Activated naive CD4-positive, alpha-beta T cell treated with anti-CD3 and anti-CD28 coated beads for 36 hours (primary cell): ENCODE measurements at places on chromosomes 5 and 9. TPM values are rescaled to one million over a fixed set of nuclear protein-coding genes. Genes with fewer than 3 reads are reported as not detected.
A peak's percentile ranks its signal among the peaks of the same experiment; 100 is the strongest.

Gene GGTA1
- total RNA-seq: not detected

Gene PRLR
- not detected for total RNA-seq

Gene PROB1
- total RNA-seq: 1.1 TPM

Gene PCDHGB1
- not detected for total RNA-seq

Gene MED7
- 21.2 TPM for total RNA-seq

Gene MCTP1
- not detected for total RNA-seq

Gene PCDHA12
- total RNA-seq: not detected

Gene PCDHB14
- total RNA-seq: not detected

Gene AIF1L
- 1.4 TPM for total RNA-seq

Gene GPX8
- total RNA-seq: not detected

Gene PKN3
- 6.3 TPM for total RNA-seq

Gene PCDHAC1
- not detected for total RNA-seq

DNA sequence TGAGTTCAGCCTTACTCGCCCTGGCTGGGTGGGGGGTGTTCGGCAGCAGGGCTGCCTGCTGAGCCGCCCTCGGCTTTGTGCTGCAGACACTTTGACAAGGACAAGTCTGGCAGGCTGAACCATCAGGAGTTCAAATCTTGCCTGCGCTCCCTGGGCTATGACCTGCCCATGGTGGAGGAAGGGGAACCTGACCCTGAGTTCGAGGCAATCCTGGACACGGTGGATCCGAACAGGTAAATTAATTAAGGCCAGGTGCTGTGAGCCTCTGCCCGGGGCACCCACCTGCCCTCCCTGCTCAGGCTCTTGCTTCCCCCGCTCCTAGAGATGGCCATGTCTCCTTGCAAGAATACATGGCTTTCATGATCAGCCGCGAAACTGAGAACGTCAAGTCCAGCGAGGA lies 24.2 kb downstream of the DYNC2I2 start:
- H3K4me3 ChIP-seq: no peak overlapping the region
- H3K36me3 ChIP-seq: peaks cover 12% of the 10 kb centered on the region
- H3K27me3 ChIP-seq: no peaks in the 10 kb centered on the region
- H3K27ac ChIP-seq: no peak overlapping the region

GRCh38 chr9:96509848-96510247 lies 59.9 kb downstream of the HABP4 start:
- H3K27me3 ChIP-seq: no peaks in the 10 kb centered on the region
- no peak for DNase-seq
- peaks cover 4% of the 10 kb centered on the region for H3K4me1 ChIP-seq
- no peak overlapping the region for H3K4me3 ChIP-seq
- peaks cover 3% of the 10 kb centered on the region for H3K36me3 ChIP-seq
- H3K27ac ChIP-seq: no peak overlapping the region

GRCh38 chr5:176743868-176744583 lies 66.3 kb upstream of the UNC5A start:
- H3K4me1 ChIP-seq: peaks cover 37% of the 10 kb centered on the region
- H3K36me3 ChIP-seq: no peaks in the 10 kb centered on the region
- no peak overlapping the region for H3K4me3 ChIP-seq
- H3K27ac ChIP-seq: no peak overlapping the region
- H3K27me3 ChIP-seq: peaks cover 78% of the 10 kb centered on the region
- DNase-seq: no peak

DNA sequence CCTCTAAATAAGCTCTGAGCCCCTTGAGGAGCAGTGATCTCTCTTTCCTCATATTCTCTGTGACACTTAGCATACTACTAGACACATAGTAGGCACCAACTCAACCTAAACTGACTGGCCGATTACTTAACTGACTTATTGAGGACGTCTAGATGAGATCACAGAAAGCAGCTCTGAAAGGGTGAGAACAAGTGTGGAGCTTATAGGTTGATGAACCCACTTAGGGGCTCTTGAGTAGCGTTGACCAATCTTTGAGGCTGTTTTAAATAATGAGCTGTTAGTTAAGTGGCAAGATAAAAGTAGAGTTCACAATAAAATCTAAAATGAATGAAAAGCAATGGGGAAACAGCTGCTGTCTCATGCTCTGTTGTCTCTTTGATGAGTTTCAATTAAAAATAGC lies 124.7 kb upstream of the TNPO1 start:
- H3K4me1 ChIP-seq: no peaks in the 10 kb centered on the region
- peaks cover 30% of the 10 kb centered on the region for H3K27me3 ChIP-seq
- no peak overlapping the region for H3K4me3 ChIP-seq
- H3K27ac ChIP-seq: no peak overlapping the region

GRCh38 chr5:65779643-65780042 lies 57.6 kb downstream of the NLN start:
- H3K27me3 ChIP-seq: no peaks in the 10 kb centered on the region
- peaks cover 38% of the 10 kb centered on the region for H3K36me3 ChIP-seq
- DNase-seq: no peak
- H3K4me1 ChIP-seq: peaks cover 26% of the 10 kb centered on the region
- no peak overlapping the region for H3K27ac ChIP-seq
- no peak overlapping the region for H3K4me3 ChIP-seq

GRCh38 chr5:87853541-87853940 lies 415.1 kb downstream of the TMEM161B start:
- H3K4me3 ChIP-seq: no peak overlapping the region
- H3K27ac ChIP-seq: no peak overlapping the region
- H3K4me1 ChIP-seq: no peaks in the 10 kb centered on the region
- H3K27me3 ChIP-seq: no peaks in the 10 kb centered on the region
- no peaks in the 10 kb centered on the region for H3K36me3 ChIP-seq

DNA sequence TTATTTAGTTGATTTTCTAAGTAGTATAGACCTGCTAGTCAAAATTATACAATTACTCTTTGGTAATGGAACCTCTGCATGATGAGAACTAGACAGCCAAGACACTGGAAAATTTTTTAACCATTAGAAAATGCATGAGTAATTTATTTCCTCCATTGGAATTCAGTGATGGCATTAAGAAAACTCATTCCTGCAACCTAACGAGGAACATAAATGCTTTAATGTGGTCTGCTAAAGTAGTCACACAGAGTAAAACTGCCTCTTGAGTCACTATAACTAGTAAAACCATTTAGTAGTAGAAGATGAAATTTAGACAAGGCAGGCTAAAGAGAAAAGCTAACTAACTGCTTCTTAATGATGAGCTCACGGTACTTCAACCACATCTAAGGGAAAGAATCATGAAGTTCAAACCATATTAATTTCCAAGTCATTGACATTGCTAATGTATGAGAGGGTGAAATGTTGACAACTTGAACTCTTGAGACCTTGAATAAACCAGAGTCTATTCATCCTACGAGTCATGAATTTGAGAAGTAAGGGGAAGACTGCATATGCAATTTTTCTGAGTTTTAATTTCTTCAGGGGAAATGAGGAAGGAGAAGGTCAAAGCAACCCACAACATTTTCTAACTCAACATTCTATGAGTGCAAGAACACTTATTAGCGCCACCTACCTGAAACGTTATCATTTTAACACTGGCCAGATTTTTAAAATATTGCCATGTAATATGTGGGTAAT lies 74.4 kb downstream of the GLIS3 start:
- no peaks in the 10 kb centered on the region for H3K36me3 ChIP-seq
- H3K27ac ChIP-seq: no peak overlapping the region
- peaks cover 18% of the 10 kb centered on the region for H3K4me1 ChIP-seq
- DNase-seq: no peak

- peaks cover 8% of the 10 kb centered on the region for H3K27me3 ChIP-seq
- H3K4me3 ChIP-seq: no peak overlapping the region
- H3K27ac ChIP-seq: no peak overlapping the region
- no peaks in the 10 kb centered on the region for H3K4me1 ChIP-seq
Observed at GRCh38 chr5:11069041-11069440, 308.0 kb upstream of the DAP start.

DNA sequence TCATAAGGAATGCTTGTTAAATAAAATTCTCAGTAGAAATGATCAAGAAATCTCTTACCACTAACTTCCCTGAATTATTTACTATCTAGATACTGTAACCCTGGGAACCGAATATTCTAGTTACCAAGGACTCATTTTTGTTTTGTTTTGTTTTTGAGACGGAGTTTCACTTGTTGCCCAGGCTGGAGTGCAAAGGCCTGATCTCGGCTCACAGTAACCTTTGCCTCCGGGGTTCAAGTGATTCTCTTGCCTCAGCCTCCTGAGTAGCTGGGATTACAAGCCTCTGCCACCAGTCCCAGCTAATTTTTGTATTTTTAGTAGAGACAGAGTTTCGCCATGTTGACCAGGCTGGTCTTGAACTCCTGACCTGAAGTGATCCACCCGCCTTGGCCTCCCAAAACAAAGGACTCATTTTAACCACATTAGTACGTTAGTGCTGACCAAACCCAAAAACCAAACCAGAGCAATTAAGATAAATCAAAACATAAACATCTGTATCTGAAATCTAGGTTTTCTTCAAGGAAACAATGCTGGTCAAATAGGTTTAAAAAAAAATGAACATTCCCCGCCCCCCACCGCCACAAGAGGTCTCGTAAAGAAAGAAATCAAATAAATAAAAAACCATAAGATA lies 3.7 kb downstream of the TXN start:
- no peak for DNase-seq
- no peaks in the 10 kb centered on the region for H3K27me3 ChIP-seq
- H3K27ac ChIP-seq: no peak overlapping the region
- peak overlapping the region; percentile 4 for H3K4me3 ChIP-seq

DNA sequence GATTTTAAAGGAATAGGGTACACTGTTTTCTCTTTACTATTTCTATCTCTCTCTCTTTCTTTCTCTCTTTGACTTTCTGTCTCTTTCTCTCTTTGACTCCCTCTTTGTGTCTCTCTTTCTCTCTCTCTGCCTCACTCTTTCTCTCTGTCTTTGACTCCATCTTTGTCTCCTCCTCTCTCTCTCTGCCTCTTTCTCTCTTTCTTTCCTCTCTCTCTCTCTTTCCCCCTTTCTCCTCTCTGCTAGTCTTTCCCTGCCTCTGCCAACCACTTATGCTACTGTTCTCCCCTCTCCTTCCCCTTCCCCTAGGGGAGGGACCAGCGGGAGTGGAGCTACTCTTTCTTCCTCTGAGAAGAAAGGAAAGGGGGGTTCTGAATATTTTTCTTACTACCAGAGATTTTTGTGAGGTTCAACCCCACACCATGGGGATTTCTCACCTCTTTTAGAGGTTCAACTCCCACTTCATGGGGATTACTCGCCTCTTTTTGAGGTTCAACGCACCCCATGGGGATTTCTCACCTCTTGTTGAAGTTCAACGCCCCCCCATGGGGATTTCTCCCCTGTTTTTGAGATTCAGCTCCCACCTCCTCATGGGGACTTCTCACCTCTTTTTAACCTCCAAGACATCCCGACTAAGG lies 309.9 kb downstream of the NR3C1 start:
- H3K27me3 ChIP-seq: no peaks in the 10 kb centered on the region
- H3K4me3 ChIP-seq: no peak overlapping the region
- peak; percentile 17 for DNase-seq
- peaks cover 16% of the 10 kb centered on the region for H3K4me1 ChIP-seq
- H3K36me3 ChIP-seq: peaks cover 2% of the 10 kb centered on the region

DNA sequence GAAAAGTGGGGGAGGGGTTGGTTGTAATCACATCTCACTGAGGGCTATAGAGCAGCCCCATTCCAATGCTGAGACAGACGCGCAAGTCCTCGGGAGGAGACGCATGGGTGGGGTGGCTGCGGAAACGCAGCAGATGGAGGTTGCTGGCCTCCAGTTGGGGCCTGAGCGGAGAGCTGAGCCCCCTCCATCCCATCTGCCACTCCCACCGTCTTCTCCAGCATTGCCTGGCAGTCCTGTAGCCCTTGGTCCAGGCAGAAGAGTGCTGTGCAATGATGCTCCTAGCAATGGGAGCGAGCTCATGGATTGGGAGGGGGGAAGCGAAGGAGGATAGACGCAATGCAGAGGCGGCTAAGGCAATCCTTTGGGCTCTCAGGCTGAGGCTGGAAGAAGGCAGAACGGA lies 79.4 kb upstream of the GLRA1 start:
- no peak overlapping the region for H3K4me3 ChIP-seq
- no peaks in the 10 kb centered on the region for H3K36me3 ChIP-seq
- no peak overlapping the region for H3K27ac ChIP-seq
- no peak for DNase-seq
- no peaks in the 10 kb centered on the region for H3K27me3 ChIP-seq

DNA sequence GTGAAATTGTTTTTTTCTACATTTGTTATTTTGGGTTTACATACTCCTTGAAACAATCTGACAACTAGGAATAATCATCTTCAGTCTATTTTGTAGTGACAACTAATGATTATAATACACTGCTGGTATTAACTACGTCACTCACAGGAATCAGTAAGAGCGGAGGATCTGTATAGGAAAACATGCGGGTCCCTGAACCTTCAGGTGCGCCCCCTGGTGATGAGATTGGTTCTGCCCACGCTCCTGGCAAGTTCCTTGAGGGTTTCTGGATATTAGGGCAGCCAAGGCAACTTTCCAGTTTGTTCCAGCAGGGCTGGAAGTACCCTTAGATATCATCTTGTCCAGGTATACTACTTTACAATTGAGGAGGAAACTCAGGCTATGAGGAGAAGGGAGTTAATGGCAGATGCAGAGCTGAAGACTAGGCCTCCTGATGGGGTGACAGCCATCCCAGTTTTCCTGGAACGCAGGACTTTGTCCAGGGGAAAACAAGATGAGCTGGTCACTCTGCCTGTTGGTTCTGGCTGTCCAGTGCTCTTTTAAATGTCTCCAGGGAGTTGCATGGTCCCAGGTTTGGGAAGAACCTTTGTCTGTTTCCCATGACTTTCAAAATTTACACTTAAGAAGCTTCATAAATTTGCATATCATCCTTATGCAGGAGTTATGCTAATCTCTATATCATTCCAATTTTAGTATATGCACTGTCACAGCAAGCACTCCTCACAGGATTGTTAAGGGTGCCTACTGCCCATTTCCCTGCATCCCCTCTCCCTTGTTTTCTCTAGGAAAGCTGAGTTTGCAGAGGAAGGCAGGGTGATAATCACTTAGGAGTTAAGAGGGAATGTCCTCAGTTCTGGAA lies 14.9 kb upstream of the WNT8A start:
- no peaks in the 10 kb centered on the region for H3K27me3 ChIP-seq
- DNase-seq: peak; percentile 84
- no peak overlapping the region for H3K4me3 ChIP-seq
- H3K4me1 ChIP-seq: peaks cover 4% of the 10 kb centered on the region
- H3K36me3 ChIP-seq: no peaks in the 10 kb centered on the region

- no peak overlapping the region for H3K4me3 ChIP-seq
- H3K27ac ChIP-seq: no peak overlapping the region
- no peaks in the 10 kb centered on the region for H3K27me3 ChIP-seq
- no peak for DNase-seq
- H3K36me3 ChIP-seq: no peaks in the 10 kb centered on the region
Observed at GRCh38 chr9:69445251-69445650, 120.2 kb downstream of the ENTREP1 start.

- peaks cover 4% of the 10 kb centered on the region for H3K36me3 ChIP-seq
- H3K27me3 ChIP-seq: no peaks in the 10 kb centered on the region
- no peak overlapping the region for H3K4me3 ChIP-seq
- DNase-seq: no peak
Observed at GRCh38 chr9:94921092-94921471, 194.6 kb downstream of the AOPEP start.

- no peaks in the 10 kb centered on the region for H3K36me3 ChIP-seq
- no peak for DNase-seq
- no peak overlapping the region for H3K27ac ChIP-seq
- no peak overlapping the region for H3K4me3 ChIP-seq
- H3K4me1 ChIP-seq: no peaks in the 10 kb centered on the region
Observed at GRCh38 chr5:129617206-129617605, 130.7 kb upstream of the MINAR2 start.
